Stomach (tissue), 19 donors: ENCODE measurements at places on chromosomes 2 and 18. TPM values are rescaled to one million over a fixed set of nuclear protein-coding genes. Genes with fewer than 3 reads are reported as not detected.

The GPR75 gene
- 9.4 TPM for total RNA-seq

DNA sequence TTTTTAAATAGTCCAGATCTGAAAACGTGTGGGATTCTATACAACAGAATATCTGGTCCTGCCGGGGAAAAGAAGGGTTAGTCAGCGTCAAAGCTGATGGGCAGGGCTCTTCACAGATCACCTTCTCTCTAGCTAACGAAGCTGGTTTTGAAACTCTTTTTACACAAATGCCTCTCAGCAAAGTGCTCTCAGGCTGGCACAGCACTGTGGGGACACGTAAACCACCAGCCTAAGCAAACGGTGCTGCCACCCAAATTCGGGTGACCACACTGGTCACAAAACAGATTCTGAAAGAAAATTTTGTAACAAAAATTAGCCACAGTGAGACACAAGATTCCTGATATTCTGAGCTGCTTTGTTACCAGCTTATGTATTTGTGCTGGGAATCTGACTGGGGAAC, 53.1 kb upstream of the ARL5A start:
- no peak overlapping the region for H3K27ac ChIP-seq
- no peaks in the 10 kb centered on the region for H3K36me3 ChIP-seq
- no peak overlapping the region for H3K4me3 ChIP-seq
- peaks cover 5% of the 10 kb centered on the region for H3K4me1 ChIP-seq
- no peak for DNase-seq

GRCh38 chr2:136209561-136210454, 91.9 kb upstream of the CXCR4 start:
- DNase-seq = no peak
- no peaks in the 10 kb centered on the region for H3K27me3 ChIP-seq
- H3K4me1 ChIP-seq = peaks cover 7% of the 10 kb centered on the region
- no peak overlapping the region for H3K27ac ChIP-seq

GRCh38 chr18:910247-910646, 5.6 kb downstream of the ADCYAP1 start:
- no peak for DNase-seq
- H3K4me1 ChIP-seq = peaks cover 42% of the 10 kb centered on the region
- no peak overlapping the region for H3K27ac ChIP-seq
- no peaks in the 10 kb centered on the region for H3K36me3 ChIP-seq
- peaks cover 65% of the 10 kb centered on the region for H3K27me3 ChIP-seq

- H3K27ac ChIP-seq = no peak overlapping the region
- H3K4me3 ChIP-seq = no peak overlapping the region
- H3K4me1 ChIP-seq = no peaks in the 10 kb centered on the region
- H3K36me3 ChIP-seq = peaks cover 10% of the 10 kb centered on the region
- H3K27me3 ChIP-seq = no peaks in the 10 kb centered on the region
- no peak for DNase-seq
Measured at GRCh38 chr2:48589170-48589767, 28.4 kb upstream of the GTF2A1L start.

GRCh38 chr18:40292985-40293710, 1661.9 kb upstream of the PIK3C3 start:
- no peaks in the 10 kb centered on the region for H3K27me3 ChIP-seq
- H3K4me1 ChIP-seq = no peaks in the 10 kb centered on the region
- DNase-seq = no peak
- no peaks in the 10 kb centered on the region for H3K36me3 ChIP-seq
- H3K27ac ChIP-seq = no peak overlapping the region

DNA sequence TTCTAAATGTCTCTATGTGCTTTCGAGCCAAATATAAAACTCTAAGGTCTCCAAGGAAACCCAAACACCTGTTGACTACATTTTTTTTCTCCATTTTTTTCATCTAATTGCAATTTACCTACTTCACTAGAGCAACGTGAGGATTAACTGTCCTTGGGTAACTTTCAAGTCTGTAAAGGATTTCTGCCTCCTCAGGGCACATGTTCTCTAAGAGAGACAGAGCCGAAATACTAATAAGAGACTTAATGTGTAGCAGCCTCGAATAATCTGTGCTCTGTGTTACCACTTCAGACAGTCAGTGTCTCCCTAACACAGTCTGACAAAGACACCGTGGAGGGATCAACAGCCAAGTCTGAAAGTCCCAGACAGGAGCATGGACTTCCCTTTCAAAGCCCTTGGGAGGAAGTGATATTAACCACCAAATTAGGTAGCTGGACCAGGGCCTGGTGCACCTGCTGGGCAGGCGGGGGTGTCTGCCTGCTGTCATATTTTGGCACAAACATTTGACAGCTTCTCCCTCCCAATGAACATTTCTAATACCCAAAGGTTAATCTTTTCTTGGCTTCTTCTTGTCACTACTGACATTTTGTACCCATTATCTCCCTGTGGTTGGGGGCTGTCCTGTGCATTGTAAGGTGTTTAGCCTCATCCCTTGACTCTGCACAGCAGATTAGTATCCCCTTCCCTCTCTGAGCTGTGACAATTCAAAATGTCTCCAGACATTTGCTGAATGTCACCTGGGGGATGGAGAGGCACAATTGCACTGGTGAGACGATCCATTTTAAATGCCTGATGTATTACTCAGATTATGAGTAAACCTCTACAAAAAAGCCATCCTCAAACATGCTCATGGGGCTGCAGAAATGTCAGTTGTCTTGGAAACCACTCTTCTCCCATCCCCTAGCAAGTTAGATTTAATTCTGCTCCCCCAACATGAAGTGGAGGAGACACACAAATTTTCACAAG, 45.7 kb upstream of the LYPD1 start:
- H3K4me1 ChIP-seq = no peaks in the 10 kb centered on the region
- H3K27ac ChIP-seq = no peak overlapping the region
- H3K27me3 ChIP-seq = no peaks in the 10 kb centered on the region
- DNase-seq = no peak
- no peaks in the 10 kb centered on the region for H3K36me3 ChIP-seq

The FBXO15 gene
- not detected for total RNA-seq

- no peak overlapping the region for H3K27ac ChIP-seq
- no peaks in the 10 kb centered on the region for H3K36me3 ChIP-seq
- no peaks in the 10 kb centered on the region for H3K27me3 ChIP-seq
- H3K4me3 ChIP-seq = no peak overlapping the region
- no peak for DNase-seq
Measured at GRCh38 chr2:191115391-191115790, 35.4 kb downstream of the STAT4 start.

- no peak overlapping the region for H3K27ac ChIP-seq
- DNase-seq = no peak
- no peaks in the 10 kb centered on the region for H3K27me3 ChIP-seq
- no peaks in the 10 kb centered on the region for H3K36me3 ChIP-seq
- peaks cover 11% of the 10 kb centered on the region for H3K4me1 ChIP-seq
Measured at GRCh38 chr2:38763728-38764127, 12.6 kb upstream of the SRSF7 start.
